ENCODE measurements at places on chromosomes 1 and 21.

- peak; percentile 21 for DNase-seq
These were observed 47.8 kb upstream of the LRRC3 start for GRCh38 chr21:44407493-44407892.

DNA sequence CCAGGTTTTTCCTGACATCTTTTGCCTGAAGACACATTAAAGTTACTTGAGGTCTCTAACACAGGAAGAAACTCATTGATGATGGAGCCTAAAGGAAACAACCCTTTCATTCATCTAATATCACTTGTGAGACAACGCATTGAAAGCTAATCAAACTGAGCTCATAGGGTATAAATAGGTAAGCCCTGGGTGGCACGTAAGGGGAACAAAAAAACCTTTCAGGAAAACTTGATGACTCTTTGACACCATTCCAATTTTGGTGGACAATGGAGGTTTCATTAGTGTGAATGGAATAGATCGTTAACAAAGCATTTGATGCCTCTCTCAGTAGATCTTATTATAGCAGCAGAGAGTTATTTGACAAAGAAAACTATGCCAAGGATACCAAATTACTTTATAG lies 80.7 kb upstream of the DUSP10 start:
- DNase-seq: no peak

DNA sequence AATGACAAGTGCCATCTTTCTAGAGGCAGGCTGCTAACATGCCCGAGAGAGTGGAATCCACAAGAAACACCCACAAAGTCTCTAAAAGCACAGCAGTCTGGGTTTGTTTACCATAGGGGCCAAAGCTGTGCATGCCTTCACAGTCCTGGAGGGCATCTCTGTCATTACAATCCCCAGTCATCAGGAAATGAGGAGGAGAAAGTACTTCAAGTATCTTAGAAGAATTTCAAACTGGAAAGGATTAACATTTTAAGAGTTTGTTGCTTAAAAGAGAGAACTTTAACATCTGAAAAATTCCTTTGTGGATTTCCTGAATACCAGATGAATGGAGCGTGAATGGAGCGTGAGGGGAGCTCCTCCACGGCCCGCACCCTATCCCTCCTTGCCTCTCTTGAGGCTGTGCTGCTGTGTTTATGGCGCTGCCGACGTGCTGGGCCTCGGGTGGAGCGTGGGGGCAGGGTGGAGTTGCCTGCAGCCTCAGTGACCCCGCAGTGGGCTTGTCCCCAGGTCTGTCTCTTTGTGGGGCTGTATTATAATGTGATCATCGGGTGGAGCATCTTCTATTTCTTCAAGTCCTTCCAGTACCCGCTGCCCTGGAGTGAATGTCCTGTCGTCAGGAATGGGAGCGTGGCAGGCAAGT lies 23.3 kb downstream of the SLC6A17 start:
- DNase-seq: no peak

- no peak for DNase-seq
These were observed 6.8 kb downstream of the HES2 start for GRCh38 chr1:6412896-6413295.

GRCh38 chr1:59410457-59410856 lies 113.6 kb downstream of the FGGY start:
- no peak for DNase-seq

- DNase-seq: no peak
These were observed 30.5 kb downstream of the ASTN1 start for GRCh38 chr1:177133977-177134538.

GRCh38 chr1:35808450-35809113 lies 766 bp downstream of the AGO4 start:
- no peak for DNase-seq

Data from stimulated activated CD8-positive, alpha-beta memory T cell treated with anti-CD3 and anti-CD28 coated beads, Interleukin-15, amount 100 ng/mL, for 4 hours (primary cell).